ENCODE measurements at places on chromosomes 6 and 20.

- no peak for DNase-seq
Observed at GRCh38 chr6:165770397-165771082, 107.5 kb upstream of the PDE10A start.

DNA sequence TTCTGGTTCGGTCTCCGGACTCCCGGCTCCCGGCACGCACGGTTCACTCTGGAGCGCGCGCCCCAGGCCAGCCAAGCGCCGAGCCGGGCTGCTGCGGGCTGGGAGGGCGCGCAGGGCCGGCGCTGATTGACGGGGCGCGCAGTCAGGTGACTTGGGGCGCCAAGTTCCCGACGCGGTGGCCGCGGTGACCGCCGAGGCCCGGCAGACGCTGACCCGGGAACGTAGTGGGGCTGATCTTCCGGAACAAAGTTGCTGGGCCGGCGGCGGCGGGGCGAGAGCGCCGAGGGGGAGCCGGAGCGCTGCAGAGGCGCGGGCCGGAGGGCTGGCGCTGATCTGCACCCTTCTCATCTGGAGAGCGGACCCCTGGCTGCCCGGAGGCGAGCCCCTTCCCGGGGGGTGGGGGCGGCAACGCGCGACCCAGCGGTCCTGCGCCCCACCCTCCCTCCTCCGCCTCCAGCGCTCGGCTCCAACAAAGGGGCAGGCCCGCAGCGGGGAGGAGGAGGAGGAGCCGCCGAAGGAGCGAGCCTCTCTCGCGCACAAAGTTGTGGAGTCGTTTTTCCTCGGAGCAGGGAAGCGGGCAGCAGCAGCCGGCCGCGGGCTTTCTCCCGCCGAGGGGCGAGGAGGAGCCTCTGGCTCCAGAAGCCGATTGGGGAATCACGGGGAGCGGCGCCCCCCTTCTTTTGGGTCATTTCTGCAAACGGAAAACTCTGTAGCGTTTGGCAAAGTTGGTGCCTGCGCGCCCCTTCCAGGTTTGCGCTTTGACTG lies at the start of gene UTRN:
Gene UTRN, plus strand, starts transcription at position 553 of the 765 bp plus-strand sequence. CDS start 6,494 bp downstream, outside the sequence.
- no peak for DNase-seq

DNA sequence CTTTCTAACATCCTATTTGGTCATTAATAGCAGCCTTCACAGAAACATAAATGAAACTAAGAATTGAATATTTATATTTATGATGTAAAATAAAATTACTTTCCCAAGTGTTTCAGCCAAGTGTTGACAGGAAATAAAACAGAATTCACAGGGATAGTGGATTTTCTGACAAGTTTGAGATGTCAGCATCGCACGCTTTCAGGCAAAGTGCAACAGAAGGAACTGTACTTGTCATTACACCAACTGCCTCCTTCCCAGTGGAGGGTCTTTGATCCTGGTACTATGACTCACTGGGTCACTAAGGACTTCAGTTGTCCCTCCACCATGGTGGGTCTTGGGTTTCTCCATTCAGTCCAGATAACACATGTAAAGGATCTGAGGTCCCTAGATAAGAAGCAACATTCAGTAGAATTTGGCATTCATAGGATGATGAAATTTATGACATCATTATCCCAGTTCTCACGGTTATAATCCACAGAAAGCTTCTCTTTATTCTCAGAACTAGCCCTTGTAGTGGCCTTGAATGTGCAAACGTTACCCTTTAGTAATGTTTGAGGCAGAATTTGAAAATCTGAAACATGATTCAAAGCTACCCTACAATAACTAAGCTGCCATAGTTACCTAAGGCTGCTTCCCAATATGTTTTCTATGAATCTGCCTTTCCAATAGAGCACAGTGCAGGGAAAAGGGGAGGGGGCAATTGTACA lies 3.8 kb upstream of the TNFAIP3 start:
- no peak for DNase-seq

- no peak for DNase-seq
Observed at GRCh38 chr6:113414511-113414910, 442.6 kb upstream of the MARCKS start.

- DNase-seq = no peak
Observed at GRCh38 chr6:160015778-160016684, 47.1 kb downstream of the IGF2R start.

DNA sequence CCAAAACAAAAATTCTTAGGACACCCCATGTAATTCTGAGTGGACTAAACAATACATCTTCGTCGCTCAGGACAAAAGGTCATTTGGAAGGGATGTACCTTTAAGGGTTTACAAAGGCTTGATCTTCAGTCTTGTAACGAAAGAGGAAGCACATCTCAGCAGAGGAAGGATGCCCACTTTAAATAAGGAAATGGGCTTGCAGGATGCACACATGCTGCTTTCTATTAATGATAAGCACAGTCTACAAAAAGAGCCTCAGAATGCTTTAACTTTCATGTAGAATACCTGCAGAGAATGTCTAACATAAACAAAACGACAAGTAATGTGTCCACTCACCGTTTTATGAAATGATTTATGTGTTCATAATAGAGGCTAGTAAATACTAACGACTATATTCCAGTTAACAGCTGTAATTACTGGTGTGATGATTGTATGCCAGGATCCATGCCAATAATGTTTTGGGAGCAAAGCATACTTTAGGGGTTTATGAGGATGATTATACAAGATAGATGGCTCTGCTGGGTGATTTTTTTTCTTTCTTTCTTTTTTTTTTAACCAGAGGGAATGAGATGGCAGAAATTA lies 216.9 kb downstream of the GMDS start:
- DNase-seq = no peak

GRCh38 chr20:29878281-29878741 lies 1379.2 kb upstream of the DEFB115 start:
- no peak for DNase-seq

DNA sequence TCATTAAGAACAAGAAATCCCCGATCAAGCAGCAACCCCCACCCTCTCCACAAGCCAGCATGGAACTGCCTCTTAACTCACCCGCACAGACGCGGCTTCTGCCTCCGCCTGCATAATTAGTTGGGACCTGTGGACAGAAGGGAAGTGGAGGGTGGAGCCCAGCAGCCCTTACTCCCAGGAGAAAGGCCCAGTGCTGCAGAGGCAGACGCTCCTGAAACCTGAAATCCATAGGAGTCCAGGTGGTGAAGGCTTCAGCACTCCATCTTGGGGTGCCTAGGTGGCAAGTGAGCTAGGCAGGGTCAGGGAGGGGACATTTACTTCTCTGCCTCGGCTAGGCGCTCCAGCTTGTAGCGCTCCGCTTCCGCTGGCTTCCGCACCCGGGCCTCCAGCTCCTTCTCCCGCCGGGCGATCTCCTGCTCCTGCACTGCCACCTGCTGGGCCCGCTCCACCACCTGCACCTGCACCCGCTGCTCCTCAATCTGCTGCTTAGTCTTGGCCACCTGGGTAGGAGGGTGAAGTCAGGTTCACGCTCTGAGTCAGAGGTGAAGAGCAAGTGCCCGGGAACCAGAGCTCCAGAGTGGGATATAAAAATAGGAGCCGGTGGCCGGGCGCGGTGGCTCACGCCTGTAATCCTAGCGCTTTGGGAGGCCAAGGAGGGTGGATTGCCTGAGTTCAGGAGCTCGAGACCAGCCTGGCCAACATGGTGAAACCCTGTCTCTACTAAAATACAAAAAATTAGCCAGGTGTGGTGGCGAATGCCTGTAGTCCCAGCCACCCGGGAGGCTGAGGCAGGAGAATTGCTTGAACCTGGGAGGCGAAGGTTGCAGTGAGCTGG lies 10.7 kb downstream of the TUBB start:
- DNase-seq = peak; percentile 65

DNA sequence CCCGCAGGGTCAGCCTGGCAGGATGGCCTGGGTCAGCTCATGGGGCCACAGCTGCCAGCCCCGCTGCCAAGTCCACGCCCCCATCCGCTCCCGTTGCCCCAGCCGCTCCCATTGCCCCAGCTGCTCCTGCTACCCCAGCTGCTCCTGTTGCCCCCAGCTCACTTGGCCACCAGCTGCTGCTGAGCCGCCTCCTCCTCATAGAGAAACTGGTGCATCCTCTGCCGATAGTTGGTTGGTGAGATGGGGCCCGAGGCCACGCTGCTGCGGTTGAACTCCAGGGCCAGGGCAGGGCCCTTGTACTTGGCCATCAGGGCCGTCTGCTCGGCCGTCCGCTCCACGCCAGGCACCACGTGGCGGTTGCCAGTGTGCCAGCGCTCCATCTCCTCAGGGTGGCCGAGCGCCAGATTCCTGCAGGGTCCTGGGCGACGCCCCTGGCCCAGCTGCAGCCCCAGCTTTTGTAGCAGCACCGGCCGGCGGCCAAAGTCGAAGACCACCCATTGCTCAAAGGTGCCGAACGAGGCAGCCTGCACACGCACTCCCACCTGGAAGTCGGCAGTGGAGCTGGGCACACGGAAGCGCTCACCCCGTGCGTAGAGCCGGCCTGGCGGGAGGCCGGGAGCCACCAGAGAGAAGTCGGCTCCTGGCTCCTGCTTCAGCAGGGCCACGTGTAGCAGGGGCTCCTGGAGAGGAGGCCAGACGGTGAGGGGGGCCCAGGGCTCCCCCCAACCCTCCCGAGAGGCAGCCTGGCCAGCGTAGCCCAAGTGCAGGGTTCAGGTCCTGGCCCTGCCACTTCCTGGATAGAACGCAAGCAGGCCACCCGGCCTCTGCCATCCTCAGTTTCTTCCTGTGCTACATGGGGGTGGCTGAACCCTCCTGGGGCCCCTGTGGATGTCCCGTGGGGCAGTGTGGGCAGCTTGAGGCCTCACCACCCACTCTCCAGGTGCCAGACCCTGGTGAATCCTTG lies 4.8 kb downstream of the HELZ2 start:
- DNase-seq = no peak

DNA sequence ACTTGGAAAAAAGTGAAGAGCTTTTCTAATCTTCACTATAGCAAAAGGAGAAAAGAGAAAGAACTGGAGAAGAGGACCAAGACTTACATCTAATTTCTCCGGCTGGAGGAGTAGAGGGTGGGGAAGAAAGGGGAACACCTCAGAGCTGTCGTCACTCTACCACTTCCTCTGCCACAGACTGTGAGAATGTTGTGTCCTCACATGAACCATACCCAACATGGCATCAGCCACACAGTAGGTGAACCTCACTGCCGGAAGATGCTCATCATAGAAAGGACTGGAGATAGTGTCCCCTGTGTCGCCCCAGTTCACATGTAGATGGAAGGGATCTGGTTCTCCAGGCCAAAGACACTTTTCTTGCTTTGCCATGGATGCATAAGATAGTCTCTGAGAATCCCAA lies 604.4 kb upstream of the NOX3 start:
- no peak for DNase-seq

DNA sequence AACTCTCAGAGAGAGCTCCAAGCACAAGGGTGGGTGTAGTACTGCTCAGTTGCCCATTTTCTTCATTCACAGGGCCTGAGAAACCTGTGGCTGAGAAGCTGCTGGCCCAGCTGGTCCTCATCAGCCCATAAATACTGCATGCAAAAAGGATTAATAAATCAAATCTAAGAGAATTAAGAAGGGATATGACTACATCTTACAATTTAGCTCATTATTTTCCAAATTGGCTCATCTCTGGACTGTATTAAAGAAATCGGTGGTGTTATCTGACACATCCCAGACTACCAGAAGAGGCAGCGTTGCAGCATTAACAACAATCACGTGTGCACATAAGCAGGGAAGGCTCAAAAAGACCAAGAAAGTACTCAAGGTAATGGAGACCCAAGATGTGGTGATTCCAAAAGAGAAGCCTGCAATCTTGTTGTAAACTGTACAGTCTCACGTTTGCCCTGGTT lies 90.7 kb downstream of the CD24 start:
- DNase-seq = no peak

- no peak for DNase-seq
Observed at GRCh38 chr20:23508449-23509229, 17.7 kb downstream of the CST8 start.

GRCh38 chr6:106227612-106228507 lies 97.7 kb downstream of the ATG5 start:
- DNase-seq = no peak

DNA sequence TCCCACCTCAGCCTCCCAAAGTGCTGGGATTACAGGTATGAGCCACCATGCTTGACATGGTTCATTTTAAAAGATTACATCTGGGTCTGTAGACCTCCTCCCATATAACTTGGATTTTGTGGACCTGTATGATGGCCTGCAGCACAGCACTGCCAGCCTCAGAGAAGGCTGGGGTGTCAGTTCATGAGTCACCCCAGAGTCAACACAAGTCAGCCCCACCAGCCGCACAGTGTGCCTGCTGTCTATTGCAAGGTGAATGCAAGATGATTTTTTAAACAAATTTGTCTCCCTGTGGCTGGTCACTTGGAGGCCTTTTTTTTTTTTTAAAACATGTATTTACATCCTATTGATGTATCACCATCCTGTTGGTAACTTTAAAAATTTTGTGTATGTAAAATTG lies 76.7 kb downstream of the RREB1 start:
- no peak for DNase-seq

DNA sequence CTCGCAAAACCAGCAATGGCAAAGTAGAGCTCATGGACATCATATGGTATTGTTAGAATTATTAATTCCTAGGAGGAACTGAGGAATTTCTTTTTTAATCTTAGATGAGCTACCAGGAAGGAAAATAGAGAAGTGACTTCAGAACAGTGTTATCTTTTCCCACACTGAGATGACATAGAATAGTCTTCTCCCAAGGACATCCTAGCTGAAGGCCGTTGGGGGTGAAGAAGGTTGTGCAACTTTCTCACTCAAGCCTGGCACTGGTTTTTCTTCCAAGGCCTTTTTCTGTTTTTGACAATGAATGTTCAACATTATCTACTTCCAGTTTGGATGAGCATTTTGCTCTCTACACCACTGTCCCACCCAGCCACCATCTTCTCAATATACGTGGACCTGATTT lies 35.8 kb upstream of the MAS1 start:
- no peak for DNase-seq

- no peak for DNase-seq
Observed at GRCh38 chr20:49631061-49631716, 63.3 kb upstream of the PTGIS start.

GRCh38 chr6:156068881-156069280 lies 613.2 kb upstream of the NOX3 start:
- DNase-seq = no peak

DNA sequence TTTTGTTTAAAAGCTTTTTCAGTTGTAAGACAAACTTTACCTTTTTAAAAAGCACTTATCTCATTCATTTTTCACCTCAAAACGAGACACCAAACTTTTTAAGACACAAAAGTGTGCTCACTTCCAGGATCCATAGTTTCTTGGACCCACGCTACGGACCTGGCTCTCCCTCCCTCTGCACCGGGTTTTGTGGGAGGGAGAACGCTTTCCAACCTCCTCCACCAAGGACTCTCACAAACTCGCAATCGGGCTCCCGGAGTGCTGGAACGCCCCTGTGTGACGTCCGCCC lies 436 bp downstream of the CAGE1 start:
- DNase-seq = no peak

DNA sequence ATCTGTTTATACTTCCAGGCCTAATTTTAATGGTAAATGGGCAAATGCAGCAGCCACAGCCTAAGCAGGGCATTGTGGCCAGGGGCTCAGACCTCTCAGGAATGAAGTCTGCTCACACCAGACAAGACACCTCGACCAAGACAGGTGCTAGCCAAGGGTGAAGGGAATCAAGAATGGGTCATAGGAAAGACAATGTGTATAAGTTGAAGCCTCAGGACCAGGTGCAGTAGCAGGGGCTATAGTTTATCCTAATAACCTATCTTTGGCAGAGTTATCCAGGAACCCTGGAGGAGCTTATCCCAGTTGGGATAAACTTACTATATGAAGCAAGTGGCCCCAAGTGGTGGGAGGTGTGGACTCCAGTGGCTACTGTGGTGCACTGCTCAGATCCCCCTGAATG lies 165.0 kb upstream of the TAB2 start:
- no peak for DNase-seq

GRCh38 chr6:27568226-27568897 lies 95.5 kb upstream of the ZNF184 start:
- no peak for DNase-seq

- DNase-seq = no peak
Observed at GRCh38 chr6:29797135-29797534, 30.5 kb upstream of the HLA-G start.

GRCh38 chr20:44748005-44748370 lies 2.3 kb downstream of the KCNK15 start:
- DNase-seq = no peak
